Activated CD8-positive, alpha-beta T cell treated with anti-CD3 and anti-CD28 coated beads for 36 hours (primary cell): ENCODE measurements at places on chromosomes 6 and 20.

DNA sequence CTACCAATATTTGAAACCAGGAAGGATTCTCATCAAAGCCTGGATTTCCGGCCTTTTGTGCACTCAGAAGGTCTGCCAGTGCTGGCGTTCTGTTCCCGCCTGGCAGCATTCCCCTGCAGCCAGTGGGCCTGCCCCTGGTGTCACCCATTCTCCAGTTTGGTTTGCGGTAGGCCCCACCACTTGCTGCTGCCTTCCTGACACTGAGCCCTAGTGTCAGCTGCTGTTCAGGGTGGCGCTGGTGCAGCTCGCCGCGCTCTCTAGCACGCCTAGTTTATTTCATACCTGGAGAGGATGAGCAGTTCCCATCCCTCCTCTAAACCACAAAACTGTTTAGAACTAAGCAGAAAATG is 9.5 kb downstream of the NPEPL1 start:
- DNase-seq, result no peak

DNA sequence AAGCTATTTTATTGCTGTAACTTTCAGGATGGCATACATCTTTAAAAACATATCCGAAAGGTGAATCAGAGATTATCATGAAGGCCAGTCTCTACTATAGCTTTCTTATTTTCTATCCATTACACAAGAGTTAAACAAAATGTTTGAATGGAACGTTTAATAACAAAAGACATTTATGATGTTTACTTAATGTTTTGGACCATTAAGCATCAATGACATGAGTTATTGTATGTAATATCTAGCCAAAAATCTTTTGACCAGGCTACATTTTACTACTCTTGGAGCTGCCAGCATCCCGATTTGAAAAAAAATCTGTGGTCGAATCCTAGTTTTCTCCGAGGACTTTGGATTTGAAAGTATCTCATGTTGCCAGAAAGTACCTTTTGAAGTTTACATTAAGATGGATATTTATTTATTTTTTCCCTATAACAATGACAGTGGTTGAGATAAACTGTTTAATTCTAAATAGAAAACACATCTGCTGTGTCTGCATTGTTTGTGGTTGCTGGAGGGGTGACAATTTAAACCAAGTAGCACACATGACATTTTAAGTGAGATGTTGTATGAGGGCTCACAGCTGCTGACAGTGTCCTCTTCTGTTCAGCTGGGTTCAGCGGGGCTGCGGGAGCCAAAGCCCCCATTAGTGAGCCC is 293.7 kb upstream of the TCF21 start:
- DNase-seq, result no peak

DNA sequence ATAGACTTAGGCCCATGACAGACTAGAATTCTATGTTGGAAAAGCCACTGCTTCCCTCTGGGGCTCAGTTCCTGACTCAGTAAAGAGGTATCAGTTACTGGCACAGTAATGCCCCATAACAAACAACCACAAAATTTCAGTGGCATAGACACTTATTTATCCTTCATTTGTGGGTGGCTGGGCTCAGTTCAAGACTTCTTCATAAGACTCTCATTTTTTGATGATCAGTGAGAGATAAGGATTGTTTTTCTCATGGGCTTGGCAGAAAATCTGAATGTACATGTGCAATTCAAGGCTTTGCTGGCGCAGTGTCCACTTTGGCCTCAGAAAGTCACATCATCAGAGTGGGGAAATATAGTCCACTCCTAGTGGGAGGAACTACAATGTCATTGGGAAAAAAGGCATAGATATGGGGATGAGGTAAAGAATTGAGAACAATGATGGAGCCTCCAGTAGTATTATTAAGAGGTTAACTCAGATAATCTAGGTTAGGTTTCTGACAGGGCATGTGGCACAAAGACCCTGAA is 384.6 kb upstream of the FLRT3 start:
- no peak for DNase-seq

GRCh38 chr6:165055231-165055630 is 254.2 kb downstream of the C6orf118 start:
- no peak for DNase-seq

GRCh38 chr6:114878091-114878490 is 535.3 kb upstream of the HS3ST5 start:
- no peak for DNase-seq

DNA sequence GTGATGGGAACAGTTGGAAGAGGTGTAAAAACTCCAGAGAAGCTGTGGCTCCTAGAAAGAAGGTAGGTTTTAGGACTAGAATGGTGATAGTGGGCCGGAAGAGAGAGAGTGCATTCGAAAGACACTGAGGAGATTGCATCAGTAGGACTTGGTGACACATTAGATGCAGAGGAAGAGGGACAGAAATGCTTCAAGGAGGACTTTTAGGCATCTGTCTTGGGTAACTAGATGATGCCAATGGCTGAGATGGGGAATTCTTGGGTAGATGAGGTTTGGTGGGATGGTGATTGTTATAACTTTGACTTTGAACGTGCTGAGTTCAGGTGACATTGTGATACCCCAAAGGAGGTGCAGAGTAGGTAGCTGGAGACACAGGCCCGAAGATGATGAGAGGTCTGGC is 196.5 kb downstream of the GMPR start:
- no peak for DNase-seq

GRCh38 chr6:97136626-97137358 is 146.2 kb downstream of the MMS22L start:
- no peak for DNase-seq

- DNase-seq, result no peak
Measured at GRCh38 chr6:148565321-148565926, 181.4 kb upstream of the UST start.

DNA sequence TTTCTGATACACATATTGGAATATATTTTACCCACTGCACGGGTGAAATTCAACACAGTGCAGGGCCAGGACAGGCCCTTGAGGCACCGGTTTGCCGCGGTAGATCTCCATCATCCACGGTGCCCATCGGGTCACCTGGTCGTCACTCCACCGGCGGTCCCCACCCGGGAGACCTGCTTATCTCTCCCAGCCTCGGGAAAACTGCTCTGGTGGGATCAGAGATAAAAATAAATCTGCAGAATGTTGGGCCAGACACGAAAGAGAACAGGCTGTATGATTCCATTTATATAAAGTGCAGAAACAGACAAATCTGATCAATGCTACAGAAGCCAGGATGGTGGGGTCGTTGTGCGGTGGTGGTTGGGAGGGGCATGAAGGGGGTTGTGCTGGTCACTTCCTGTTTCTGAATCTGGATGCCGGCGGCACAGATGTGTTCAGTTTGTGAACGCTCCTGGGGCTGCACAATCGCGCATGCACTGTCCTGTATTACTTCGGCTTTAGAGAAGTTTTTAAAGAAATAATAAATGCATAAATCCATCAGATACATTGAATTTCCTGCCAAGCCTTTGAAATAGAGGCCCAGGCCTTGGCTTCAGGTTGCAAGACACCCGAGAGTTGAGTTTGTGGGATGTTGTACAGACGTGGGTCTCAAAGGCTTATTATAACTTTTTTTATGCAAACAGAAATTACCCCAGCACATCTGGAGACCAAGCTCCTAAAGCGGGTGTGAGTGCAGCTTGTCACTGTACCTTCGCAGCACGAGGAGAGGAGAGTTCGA is 54.3 kb downstream of the ANKRD60 start:
- no peak for DNase-seq

DNA sequence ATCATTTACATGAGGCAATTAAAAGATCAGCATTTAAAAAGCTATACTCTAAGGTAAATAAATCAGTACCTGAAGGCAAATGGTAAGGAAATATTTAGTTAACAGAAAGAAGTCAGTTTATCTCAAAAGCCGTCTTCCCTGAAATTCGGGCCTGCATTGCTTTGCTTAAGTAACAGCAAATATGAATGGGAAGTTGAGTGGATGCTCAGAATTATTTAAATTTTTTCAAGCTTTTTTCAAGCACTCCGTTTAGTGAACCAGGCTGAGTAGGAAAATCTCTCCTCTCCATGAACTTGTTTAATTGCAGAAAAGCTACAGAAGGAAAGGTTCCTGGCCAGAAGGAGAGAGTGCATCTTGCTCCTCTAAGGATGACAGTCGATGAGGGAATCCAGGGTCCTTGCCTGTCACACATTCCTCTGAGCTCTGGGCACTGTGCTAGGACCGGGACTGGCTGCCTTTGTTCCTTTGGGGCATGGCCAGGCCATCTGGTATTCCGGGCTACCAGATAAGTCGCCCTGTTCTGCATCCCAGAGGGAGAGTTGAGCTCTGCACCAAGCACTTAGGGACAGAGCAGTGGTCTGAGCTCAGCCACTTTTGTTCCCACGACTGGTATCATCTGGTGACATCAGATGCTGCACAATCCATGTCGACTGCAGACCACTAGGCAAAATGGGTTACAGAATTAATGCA is 77.6 kb downstream of the RIN2 start:
- no peak for DNase-seq

DNA sequence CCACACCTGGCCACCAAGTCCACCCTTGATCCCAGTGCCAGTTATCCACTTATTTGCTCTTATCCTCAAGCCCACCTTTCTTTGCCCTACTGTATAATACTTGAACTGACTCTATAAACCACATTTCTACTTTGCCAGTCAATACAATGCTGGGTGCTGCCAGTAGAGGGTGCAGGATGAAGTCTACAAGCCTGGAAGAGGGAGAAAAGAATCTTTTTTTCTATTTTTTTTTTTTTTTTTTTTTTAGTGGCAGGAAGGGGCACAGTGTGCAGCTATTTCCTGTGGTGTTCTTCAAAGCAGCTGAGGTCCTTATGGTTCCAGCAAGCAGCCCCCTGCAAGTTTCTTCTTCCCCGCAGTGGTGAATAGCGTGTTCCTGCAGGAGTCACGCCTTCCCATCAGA is 22.2 kb upstream of the GABRR1 start:
- peak; percentile 75 for DNase-seq

DNA sequence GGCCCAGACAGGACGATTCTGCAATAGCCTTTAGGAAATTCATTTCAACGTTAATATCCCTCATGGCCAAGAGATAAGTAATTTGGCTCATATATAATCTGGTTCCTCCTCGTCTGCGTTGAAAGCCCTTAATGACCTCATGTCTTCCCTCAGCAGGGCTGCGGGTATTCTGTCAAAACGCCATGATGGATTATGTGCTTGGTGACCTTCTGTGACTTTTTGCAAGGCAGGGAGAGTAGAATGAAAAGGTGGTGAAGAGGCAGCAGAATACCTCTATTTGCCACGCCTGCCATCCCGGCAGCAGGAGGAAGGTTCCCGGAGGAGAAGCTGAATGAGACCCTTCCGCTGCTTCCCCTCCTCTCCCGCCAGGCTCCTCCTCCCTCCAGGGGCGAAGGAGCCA is 41.1 kb upstream of the SPACA1 start:
- no peak for DNase-seq

DNA sequence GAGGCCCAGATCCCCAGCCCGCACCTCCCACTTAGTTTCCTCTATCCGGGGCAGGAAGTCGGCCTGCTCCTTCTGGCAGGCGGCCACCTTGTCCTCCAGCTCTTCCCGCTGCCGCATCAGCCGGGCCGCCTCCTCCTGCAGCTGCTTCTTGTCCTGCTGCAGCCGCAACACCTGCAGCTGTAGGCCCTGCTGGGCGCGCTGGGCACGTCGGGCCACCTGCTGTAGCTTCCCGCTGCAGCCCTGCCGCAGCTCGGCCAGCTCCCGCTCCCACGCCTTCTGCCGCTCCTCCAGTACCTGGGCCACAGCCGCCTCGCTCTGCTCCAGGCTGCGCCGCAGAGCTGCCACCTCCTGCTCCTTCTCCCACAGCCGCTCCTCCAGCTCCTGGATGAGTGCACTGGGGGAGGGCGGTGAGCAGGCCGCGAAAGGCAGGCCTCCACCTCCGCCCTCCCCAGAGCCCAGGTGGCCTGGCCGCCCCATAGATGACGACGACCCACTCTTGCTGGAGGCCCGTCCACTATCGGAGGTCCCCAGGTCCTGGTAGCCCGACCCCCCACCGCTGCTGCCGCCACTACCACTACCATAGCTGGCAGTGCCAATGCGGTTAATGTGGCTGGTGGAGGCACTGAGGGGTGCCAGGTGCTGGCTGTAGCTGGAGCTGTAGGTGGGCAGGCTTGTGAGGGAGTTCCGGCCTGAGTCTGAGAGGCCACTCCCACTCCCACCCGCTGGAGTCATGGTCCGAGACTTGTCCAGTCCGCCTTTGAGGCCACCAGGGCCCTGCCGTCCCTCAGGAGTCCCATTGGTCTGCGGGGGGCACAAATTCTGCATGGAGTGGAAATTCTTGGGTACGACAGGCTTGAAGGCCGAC is 6.0 kb upstream of the FASTKD5 start:
- DNase-seq, result no peak

DNA sequence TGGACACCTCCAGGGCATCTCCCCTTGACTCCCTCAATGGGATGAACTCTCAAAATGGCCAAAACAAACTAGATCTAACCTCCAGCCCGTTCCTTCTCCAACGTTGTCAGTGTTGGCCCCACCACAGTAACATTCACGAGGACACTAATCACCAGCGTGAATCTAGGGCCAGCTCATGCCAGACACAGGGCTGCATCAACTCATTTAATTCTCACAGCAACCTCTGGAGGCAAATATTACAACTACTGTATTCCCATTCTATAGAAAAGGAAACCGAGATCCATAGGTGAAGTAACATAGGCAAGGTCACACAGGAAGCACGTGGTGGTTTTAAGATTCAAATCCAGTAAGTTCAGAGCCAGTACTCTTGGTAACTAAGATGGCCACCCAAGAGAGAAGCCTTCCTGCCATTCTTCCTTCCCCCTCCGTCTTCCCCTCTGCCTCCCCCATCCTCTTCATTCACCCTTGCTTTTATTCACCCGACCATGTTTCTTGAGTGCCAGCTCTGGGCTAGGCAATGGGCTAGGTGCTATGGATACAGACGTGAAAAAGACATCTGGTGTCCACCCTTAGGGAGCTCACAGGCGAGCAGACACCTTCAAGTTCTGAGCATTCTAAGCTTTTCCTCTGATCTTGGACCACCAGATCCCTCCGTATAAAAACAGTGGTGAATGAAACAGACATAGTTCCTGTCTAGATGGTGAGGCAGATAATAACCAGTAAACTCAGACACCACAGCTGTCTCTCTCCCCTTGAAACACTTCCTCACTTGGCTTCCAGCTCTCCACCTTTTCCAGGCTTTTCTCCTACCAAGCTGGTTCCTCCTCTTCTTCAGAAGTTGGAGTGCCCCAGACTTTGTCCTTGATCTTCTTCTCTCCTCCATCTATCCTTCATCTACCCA is 9.6 kb downstream of the CCM2L start:
- DNase-seq, result no peak

GRCh38 chr6:90274451-90275030 is 22.1 kb downstream of the BACH2 start:
- DNase-seq, result peak; percentile 99
